NCI-H460 (cell line): ENCODE measurements at places on chromosomes 11 and 22. TPM values are rescaled to one million over a fixed set of nuclear protein-coding genes. Genes with fewer than 3 reads are reported as not detected.

DNA sequence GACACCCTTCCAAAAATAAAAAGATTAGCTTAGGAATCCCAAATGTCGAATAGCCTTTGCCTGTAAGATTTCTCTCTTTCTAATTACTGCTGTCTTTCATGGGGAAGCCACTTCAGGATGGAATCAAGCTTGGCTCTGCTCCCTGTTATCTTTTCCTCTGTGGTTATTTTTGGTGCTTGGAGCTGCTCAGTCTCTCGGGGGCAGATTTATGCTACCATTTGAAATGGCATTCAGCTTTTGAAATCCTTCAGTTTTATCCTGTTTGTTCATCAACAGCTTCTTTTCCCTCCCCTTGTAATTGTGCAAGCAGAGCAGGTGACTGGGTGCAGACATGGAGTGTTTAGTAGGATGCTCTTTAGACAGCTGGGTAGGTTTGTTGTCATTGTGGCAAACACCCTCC is 111.0 kb downstream of the DBX1 start:
- DNase-seq = no peak

GRCh38 chr11:2362414-2362813 is 14.7 kb upstream of the CD81 start:
- DNase-seq = no peak

- DNase-seq = no peak
Observed at GRCh38 chr11:118047749-118048148, 29.1 kb upstream of the TMPRSS4 start.

- DNase-seq = no peak
Observed at GRCh38 chr11:120074076-120074475, 63.8 kb downstream of the TRIM29 start.

DNA sequence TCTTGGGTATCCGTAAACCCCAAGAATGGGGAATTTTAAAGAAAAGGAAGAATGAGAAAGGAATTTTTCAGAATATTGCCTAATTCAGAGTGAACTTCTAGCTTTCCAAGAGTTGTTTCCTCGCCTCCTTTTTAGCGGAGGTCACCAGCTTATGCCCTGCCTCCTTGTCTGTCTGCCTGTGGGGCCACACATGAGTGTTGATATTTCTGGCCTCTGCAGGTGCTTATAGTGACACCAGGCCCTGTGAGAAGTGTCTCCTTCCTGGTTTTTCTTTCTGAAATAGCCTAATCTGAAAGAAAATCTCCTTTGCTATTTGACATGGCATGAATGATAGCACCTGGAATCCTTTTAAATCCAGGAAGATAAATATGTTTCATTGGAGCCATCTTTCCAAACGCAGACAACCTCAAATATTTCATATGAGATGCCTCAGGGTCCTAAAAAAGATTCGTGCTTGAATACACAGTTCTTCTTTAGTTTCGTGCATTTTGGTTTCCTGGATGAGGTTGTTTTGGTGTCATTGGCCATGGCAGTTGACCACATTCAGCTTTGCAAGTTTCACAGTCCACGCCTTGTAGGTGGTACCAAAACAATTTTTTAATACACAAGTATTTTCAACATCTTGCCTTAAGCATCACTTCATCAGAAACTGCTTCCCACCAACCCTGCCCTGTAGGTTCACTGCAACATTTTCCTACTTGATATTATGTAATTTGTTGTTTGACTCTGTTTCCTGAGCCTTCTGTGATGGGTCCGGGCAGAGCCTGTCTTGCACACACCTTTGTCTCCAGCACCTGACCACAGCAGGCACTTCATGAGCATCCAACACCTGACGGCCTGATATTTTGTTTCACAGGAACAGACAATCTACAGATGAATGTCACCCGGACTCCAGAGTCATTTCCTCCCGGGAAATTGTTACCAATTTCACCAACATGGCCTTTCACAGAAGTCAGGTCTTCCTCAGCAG is 159.4 kb downstream of the C11orf91 start:
- DNase-seq = no peak

- no peak for DNase-seq
Observed at GRCh38 chr11:84142411-84142810, 856.2 kb upstream of the CCDC90B start.

GRCh38 chr11:44747836-44748235 is 21.1 kb downstream of the TSPAN18 start:
- no peak for DNase-seq

DNA sequence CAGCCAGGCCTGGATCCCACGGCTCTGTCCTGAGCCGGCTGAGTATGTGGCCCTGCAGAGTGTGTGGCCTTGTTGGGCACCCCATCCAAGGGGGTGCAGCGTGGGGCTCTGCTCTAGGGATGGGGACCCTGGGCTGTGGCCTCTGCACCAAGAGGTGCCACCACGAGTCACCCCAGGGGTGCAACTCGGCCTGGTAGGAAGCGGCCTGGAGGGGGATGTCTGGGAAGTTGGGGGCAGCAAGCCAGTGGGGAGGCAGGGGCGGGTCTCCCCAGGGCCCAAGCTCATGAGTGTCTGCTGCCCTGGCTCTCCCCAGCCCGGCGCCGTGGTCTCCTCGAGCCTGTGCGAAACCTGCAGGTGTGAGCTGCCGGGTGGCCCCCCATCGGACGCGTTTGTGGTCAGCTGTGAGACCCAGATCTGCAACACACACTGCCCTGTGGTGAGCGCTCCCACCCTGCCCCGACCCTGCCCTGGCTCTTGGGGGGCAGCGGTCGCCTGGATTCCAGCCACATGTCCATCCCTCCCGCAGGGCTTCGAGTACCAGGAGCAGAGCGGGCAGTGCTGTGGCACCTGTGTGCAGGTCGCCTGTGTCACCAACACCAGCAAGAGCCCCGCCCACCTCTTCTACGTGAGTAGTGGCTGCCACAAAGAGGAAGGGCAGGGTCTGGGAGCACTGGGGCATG is 24.2 kb upstream of the MUC5B start:
- DNase-seq = no peak

- DNase-seq = no peak
Observed at GRCh38 chr11:96051820-96052219, 127.9 kb upstream of the MTMR2 start.

DNA sequence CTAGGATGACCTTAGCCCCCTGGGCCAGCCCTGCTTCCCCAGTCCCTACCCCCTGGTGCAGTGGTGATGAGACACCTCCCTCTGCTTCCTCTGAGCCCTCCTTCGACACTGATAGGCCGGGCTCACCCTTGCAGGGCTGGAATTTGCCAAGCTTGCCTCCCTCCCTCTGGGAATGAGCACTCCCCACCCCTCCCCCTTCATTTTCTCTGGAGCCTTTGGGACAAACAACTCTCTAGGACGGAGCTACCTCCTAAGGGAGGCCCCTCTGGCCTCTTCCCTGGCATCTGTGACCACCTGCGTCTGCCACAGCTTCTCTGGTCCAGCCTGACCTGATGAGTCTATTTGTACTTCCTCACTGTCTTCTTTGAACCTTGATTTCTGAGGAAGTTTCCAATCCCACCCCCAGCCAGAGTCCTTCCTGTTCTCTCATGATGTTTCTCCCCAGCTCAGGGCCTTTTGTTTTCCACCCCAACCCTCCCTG is 53.3 kb upstream of the ADA2 start:
- DNase-seq = no peak

DNA sequence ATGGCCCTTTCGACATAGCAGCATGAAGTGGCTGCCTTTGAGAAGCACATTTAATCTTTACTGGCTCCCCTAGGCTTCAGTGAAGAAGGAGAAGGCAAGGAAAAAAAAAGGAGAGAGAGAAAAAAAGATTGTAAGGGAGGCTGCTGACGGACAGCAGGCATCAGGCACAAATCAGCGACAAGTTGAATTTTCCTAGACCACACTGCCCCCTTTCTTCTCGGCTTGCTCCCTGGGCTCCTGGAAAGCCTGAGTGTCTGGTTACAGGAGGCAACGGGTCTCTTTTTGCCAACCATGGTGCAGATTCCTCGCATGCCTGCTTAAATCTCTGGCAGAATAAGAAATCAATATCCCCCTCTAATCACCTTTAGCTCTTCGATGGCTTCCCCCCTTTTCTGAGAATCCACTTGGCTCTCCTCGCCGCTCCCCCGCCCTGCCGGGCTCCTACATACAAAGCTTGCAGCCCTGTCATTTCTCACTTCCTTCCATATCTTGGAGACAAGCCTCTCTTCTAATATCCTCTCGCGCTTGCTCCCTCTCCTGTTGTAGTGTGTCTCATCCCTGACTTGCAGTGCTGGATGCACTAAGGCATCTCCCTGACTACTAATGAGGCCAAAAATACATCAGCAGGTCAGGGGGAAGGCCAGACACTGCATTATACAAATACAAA is 14.3 kb downstream of the BLID start:
- DNase-seq = no peak

GRCh38 chr11:2388431-2389376 is 11.6 kb downstream of the CD81 start:
- no peak for DNase-seq

GRCh38 chr11:45141171-45141570 is 5.3 kb upstream of the PRDM11 start:
- DNase-seq = no peak

- DNase-seq = no peak
Observed at GRCh38 chr11:68342459-68343158, 30.2 kb downstream of the LRP5 start.

- no peak for DNase-seq
Observed at GRCh38 chr22:19537941-19538488, 13.8 kb upstream of the CLDN5 start.

DNA sequence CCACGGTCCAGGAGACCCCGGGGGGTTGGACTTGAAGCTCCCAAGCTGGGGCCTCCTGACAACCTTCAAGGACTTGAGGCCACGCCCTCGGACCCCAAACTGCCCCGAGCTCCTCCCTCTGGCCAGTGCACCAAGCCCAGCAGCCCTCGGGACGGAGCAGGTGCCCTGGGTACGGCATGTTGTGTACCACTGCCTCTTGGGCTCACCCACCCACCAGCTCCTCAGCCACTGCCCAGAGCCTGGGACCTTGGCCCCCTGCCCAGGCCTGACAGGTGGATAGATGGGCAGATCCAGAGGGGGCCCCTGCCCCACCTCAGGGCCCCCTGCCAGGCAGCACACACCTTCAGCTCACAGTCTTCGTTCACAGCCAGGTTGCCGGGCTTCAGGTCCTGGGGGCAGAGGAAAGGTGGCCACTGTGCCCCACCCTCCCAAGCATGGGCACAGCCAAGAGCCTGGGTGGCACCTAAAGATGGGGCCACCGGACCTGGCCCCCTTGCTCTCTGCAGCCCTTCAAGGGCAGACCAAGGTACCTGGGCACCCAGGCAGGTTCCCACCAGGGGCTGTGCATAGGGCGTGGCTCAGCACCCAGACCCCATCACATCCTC is 5.1 kb downstream of the MAPK12 start:
- no peak for DNase-seq

DNA sequence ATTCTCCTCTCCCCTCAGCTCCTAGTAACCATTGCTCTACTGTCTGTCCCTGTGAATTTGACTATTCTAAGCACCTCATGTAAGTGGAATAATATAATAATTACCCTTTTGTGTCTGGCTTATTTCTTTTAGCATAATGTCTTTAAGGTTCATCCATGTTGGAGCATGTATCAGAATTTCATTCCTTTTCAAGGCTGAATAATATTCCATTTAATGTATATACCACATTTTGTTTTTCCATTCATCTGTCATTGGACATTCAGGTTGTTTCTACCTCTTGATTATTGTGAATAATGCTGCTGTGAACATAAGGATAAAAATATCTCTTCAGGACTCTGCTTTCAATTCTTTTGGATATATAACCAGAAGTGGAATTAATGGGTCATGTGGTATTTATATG is 28.1 kb downstream of the OR2AT4 start:
- no peak for DNase-seq

GRCh38 chr11:131185915-131186314 is 184.5 kb upstream of the NTM start:
- no peak for DNase-seq

DNA sequence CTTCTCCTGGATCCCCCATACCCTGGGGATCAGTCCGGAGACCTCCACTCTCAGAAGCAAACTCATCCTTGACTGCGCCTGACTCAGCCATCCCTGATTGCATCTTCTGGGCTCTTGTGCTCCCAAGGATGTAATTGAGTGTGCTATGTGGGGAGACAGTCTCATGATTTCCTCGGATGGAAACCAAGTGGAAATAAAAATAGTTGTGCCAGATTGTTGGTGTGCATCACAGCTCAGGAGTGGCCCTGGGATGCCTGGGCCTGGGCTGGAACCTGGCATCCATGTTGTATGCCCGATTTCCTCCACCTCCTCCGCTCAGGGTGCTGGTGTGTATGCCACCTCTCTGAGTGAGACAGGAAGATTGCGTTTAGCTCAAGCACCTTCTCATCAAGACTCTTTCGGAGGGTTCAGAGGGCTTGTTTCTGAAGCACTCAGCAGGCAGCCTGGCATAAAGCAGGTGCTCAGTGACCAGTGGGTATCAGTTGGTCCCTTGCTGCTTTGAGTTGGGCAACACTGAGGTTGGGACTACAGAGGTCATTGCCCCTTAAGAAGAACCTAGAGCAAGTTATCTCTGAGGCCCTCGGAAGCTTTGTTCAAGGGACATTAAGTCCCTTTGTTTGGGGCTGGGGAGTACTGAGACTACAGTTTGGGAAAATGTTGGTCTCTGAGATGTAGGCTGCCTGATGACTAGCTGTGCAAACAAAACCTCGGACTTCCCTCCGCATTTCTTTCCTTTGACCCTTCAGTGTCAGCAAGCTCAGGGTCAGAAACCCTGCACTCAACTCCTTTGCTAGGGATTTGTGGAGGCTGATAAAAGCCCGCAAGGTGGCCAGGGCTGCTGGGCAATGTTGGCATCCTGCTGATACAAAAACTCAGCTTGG is 24.8 kb upstream of the MICAL2 start:
- no peak for DNase-seq

DNA sequence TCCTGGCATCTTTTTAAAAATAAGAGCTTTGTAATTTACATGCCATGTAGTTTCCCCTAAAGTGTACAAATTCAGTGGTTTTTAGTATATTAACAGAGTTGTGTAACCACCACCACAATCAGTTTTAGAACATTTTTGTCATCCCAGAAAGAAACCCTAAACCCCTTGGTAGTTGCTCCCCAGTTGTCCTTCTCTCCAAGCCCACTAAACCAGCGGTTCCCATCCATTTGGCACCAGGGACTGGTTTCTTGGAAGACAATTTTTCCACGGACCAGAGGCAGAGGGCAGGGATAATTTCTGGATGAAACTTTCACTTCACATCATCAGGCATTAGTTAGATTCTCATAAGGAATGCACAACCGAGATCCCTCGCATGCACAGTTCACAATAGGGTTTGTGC is 22.6 kb downstream of the CABIN1 start:
- no peak for DNase-seq

DNA sequence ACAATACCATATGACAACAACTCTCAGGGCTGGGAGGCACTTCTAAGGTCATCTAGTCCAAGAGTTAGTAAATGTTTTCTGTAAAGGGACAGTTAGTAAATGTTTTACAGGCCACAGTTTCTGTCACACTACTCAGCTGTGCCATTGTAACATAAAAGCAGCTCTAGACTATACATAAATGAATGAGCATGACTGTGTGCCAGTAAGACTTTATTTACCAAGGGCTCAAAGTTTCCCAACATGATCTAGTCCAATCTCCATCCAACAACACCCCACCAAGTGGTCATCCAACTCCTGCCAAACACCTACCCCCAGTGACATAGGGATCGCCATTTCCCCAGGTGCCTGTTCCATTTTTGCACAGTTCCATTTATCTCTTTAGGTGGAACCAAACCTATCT is 12.1 kb downstream of the SERGEF start:
- DNase-seq = no peak

Gene ANO5
- 2.0 and 2.2 TPM in 2 replicates for total RNA-seq

Gene TECTA
- not detected in 2 replicates for total RNA-seq

Gene TYR
- not detected in 2 replicates for total RNA-seq

Gene CCDC87
- total RNA-seq = 0.37 and 0.52 TPM in 2 replicates

Gene OSBP2
- 1.5 and 2.3 TPM in 2 replicates for total RNA-seq

Gene IGLL1
- not detected in 2 replicates for total RNA-seq
